ENCODE measurements at places on chromosomes 2 and 18. TPM values are rescaled to one million over a fixed set of nuclear protein-coding genes. Genes with fewer than 3 reads are reported as not detected.

Gene CRYBA2
- not detected for polyA plus RNA-seq

DNA sequence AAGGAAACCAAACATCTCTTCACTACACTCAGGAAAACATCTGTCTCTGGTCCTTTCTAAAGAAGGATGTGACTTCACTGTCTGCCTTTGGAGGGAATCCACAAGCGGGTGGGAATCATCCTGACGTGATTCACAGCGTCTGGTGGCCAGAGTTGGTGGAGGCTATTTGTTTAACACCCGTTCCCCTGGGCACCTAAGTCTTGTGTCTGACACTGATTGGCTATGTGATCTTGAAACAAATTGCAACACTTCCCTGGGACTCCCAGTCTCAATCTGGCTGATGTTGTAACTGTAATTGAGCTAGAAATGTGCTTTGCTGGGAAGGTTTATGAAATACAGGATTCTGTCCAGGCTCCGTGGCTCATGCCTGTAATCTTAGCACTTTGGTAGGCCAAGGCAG, 28.8 kb upstream of the SIX3 start:
- no peaks in the 10 kb centered on the region for H3K4me1 ChIP-seq
- no peak overlapping the region for H3K4me3 ChIP-seq
- peaks cover 23% of the 10 kb centered on the region for H3K27me3 ChIP-seq
- H3K36me3 ChIP-seq, result peaks cover 23% of the 10 kb centered on the region
- H3K27ac ChIP-seq, result no peak overlapping the region

Gene DLX2
- polyA plus RNA-seq, result not detected

Gene TMEFF2
- not detected for polyA plus RNA-seq

Gene TRMT61B
- polyA plus RNA-seq, result 22.2 TPM

Gene MYO7B
- polyA plus RNA-seq, result 14.3 TPM

DNA sequence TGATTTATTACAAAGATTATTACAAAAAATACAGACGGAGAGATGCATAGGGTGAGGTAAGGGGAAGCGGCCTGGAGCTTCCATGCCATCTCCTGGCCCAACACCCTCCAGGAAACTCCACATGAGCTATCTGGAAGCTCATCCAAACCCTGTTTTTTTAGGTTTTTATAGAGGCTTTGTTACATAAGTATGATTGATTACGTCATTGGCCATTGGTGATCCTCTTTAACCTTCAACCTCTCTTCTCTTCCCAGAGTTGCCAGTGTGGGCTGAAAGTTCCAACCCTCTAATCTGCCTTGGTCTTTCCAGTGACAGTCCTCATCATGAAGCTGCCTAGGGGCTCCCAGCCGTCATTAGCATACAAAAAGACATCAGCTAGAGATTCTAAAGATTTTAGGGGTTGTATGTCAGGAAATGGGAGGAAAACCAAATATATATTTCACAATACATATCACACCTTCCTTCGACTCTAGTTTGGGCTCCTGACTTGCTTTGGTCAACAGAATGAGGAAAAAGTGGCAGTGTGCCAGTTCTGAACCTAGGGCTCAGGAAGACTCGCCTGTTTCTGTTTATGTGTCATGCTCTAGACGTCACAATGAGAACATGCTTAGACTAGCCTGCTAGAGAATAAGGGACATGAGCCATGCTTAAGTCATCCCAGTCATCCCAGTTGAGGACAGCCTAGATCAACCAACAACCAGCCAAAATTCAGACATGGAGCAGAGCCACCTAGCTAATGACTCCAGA, 54.1 kb downstream of the ETAA1 start:
- H3K4me1 ChIP-seq, result no peaks in the 10 kb centered on the region
- no peaks in the 10 kb centered on the region for H3K27me3 ChIP-seq
- no peak for DNase-seq
- H3K36me3 ChIP-seq, result no peaks in the 10 kb centered on the region
- no peak overlapping the region for H3K27ac ChIP-seq

All from naive B cell (primary cell).